ENCODE measurements at places on chromosomes 4 and X.

DNA sequence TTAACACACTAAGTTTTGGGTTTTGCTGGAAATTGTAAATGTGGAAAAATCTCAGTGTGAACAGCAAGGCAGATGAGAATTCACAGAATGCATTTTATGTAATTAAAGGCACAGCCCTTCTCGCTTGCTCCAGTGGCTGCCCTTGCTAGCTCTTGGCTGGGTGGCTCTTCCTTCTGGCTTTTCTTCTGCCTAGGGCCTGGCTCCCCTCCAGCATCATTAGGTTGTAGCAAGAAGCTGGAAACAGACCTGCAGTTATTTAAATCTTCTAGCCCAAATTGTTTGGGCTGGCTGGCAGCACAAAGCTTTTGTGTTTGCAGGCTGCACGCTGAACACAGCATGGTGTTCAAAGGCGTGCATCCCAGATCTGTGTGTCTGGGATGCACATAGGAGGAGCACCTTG is 56.5 kb downstream of the LIMCH1 start:
- no peak for DNase-seq

DNA sequence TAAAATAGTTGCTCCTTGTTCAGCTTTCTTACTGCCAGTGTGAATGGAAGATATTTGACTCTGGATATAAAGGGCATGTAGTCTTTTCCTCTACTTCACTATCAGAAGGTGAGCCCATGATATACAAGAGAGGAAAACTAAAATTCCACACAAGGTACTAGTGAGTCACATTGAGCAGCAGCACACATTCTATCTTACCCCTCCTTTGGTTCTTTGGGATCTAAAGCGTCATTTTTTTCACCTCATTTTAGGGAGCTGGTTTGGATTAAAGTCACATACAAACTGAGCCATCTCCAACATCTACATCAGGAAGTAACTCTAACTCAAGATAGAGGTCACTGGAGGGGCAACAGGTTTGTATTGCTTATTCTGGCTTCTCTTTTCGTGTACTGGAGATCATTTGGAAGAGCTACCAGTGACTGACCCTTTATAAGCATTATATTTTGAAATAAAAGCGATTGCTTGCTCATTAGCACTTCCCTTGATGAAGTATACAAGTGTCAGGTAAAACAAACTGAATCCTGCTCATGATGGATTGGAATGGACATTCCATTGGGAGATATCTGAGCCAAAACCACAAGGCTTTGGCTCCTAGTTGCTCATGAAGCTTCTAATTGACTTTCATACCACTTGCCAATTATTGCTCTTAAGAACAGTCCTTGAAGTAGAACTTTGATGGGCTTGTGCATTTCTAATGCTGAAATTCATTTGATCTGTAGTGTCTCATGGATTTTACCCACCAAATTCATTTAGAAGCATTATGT is 124.1 kb downstream of the SPCS3 start:
- no peak for DNase-seq

- DNase-seq, result no peak
Measured at GRCh38 chrX:138756234-138756633, 44.7 kb upstream of the FGF13 start.

DNA sequence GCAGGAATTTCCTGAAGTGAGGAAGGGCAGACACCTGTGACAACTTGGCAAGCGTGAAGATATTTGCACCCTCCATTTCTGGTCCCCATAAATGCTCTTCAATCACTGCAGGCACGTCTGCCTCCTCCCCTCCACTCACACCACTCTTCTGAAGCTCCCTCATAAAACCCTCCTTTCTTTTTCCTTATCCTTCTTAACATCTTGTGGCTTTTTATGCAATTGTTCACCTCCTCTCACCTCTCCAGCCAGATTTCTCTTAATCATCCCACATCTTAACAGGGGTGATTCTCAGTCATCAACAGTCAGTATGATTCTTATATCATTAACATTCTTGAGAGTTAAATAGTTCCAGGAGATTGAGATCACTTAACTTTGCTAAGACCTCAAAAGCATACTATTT is 277.4 kb downstream of the SPRY1 start:
- DNase-seq, result no peak

DNA sequence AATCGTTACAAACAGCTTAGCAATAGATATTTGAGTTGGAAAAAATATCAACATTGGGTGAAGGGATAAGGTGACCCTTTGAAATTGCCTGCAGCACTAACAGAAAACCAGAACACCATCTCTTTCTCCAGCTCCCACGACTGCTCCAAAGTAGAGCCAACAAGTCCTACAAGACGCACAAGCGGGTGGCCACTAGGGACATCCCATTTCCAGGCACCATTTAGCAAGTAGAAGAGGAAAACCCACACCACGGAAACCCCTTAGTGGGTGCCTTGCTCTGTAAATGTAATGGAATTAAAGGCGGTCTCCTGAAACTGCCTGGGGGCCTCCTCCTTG is 1.9 kb downstream of the ARHGAP6 start:
- no peak for DNase-seq

DNA sequence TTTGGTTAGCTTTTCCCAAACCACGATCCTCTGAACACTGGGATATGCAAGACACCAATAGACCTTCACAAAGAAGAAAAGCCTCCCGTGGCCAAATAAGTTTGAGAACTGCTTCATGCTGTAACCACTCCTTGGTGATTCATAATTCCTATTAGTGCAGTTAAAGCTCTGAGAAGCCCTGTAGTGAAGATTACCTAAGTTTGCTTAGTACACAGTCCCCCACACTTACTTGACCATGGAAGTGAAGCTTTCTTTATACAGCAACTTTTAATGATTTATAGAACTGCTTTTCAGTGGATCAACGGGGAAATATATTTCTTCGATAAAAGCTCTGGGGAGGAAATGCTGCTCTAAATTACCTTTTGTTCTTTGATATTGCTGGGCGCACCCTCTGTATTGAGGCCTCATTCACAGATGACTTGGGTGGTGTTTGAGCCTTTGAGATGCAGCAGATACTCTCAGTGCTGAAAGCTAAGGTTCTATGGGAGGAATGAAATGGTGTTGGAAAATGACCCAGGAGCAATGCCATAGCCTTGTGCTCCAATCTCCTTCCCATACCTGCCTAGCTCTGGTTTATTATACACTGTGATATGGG is 67.4 kb downstream of the CBLL2 start:
- no peak for DNase-seq

GRCh38 chrX:11941571-11941970 is 183.5 kb downstream of the MSL3 start:
- DNase-seq, result no peak

DNA sequence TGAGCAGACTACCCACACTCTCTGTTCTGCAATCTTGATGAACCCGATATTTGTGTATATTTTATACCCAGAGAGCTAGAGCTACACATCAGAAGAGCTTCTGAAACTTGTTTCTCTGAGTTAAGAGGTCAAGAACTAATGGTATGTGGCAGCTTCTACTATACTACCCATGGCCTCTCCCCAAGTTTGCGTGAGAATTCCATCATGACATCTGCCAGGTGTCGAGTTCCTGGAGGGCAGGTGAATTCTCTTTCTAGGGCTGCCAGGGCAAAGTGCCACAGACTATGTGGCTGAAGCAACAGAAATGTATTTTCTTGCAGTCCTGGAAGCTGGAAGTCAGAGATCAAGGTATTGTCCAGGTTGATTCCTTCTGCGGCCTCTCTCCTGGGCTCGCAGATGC is 4.4 kb downstream of the SORCS2 start:
- DNase-seq, result no peak

GRCh38 chrX:31213941-31214340 is 142.1 kb upstream of the FTHL17 start:
- DNase-seq, result no peak

DNA sequence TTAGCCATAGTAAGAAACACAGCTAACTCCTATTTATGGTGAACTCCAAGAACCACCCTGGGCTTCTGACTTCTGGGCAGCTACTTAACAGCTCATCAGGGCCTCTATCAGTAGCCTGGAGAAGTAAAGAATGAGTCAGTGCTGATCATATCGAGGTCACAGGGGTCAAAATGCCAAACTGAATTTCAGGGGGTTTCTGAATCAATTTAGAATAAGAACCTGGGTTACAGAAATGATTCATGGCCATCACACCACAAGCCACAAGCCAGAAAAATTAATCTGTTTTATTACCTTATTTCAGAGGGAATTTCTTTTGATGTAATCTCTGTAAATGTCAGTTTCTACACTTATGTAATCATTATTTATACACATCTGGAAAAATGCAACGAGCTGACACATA is 64.4 kb downstream of the CHST7 start:
- DNase-seq, result no peak

DNA sequence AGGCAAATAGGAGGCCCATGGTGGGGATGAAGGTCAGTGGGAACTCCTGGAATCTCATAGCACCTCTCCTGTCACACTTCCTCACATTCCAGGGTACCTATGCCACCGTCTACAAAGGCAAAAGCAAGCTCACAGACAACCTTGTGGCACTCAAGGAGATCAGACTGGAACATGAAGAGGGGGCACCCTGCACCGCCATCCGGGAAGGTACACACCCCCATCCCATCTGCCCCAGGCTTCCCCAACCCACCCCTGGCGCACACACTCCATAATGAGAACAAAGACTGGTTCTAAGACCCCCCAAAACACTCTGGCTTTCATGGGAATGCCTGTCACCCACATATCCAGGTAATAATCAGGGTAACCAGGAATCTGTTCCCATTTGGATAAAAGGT is 6.4 kb downstream of the CDK16 start:
- DNase-seq, result no peak

- DNase-seq, result no peak
Measured at GRCh38 chr4:165715989-165716388, 157.0 kb upstream of the TLL1 start.

- no peak for DNase-seq
Measured at GRCh38 chrX:137236837-137237236, 203.0 kb upstream of the GPR101 start.

DNA sequence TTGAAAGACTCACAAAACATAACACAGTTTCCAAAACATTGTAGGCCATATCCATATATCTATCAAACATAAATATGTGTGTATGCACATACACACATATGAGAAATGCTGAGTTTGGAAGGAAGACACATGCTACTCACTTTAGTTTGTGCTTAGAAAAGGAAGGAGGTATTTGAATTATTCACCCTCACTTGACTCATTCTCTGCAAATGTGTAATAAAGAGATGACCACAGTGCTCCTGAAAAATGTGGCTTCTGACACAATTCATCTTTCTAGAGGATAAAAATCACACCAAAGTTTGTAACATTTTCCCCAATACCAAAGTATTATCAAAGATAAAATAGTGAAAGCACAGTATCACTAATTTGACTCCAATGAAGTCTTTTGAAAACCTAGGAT is 950.1 kb downstream of the FAT4 start:
- no peak for DNase-seq

DNA sequence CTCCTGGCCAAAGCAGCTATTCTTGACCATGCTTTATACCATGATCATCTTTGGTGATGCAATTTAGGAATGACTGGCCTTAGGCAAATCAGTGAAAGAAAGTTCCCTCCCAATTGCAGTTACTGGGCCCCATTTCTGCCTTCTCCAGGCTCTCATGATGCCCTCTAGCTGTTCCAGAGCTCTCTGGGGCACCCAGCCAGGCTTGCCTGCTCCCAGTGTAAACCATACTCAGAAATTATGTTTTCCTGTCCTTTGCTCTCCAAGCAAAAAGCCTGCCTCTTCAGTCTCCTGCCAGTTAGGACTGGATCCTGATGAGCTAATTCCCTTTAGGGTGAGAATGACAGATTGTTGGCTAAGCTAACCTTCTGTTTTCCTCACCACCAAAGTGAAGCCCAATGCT is 85.3 kb upstream of the RBPJ start:
- DNase-seq, result no peak

DNA sequence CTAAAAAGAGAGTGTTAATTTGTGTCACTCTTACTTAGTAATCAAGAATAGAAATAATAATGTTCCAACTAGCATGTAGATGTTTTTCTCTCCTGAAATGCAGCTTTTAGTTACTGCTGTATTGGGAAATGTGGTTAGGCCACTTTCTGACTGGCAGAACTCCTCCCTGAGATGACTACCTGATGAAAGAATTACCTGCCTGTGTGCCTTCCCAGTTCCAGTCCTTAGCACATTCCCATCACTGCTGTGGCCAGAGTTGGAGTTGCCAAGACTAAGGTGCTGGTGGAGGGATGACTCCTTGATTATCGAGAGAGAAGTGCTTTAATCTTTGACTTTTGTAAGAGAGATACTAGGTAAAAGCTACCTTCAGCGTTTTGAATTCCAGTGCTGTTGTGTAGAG is 9.5 kb downstream of the GAB1 start:
- no peak for DNase-seq

DNA sequence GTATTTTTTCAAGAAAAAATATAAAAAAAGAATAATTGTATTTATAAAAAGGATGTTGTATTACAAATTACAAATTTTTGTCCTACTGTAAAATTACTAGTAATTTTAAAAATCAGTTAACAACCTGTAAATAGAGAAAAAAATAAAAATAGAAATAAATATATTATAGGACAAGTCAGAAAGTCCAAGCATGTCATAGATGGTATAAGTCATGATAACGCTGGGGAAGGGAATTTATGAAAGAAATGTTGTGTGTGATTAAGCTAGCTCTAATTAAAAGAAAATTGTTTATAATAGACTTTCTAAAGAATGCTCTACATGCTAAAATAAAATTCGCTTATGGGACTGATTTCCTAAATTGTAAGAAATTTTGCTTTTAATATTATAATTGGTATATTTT is 2329.9 kb downstream of the ARAP2 start:
- no peak for DNase-seq

DNA sequence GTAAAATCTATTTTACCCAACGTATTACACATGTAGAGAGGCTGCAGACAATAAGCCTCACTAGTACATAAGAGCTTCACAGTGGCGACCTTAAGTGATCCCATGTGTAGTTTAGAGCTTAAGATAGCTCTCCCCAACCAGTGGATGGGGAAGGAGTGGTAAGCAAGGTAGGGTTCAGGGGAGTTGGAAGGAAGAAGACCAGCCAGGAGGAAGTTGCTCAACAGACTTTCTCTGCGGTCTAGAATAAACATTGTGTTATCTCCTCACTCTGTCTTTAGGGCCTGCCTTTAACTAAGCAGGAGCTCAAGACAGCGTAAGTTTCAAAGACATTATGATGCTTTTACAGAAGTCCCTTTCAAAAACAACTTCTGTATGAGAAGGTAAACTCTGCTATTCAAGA is 16.8 kb downstream of the MEPE start:
- DNase-seq, result no peak

GRCh38 chr4:141179474-141180373 is 41.0 kb upstream of the ZNF330 start:
- no peak for DNase-seq

DNA sequence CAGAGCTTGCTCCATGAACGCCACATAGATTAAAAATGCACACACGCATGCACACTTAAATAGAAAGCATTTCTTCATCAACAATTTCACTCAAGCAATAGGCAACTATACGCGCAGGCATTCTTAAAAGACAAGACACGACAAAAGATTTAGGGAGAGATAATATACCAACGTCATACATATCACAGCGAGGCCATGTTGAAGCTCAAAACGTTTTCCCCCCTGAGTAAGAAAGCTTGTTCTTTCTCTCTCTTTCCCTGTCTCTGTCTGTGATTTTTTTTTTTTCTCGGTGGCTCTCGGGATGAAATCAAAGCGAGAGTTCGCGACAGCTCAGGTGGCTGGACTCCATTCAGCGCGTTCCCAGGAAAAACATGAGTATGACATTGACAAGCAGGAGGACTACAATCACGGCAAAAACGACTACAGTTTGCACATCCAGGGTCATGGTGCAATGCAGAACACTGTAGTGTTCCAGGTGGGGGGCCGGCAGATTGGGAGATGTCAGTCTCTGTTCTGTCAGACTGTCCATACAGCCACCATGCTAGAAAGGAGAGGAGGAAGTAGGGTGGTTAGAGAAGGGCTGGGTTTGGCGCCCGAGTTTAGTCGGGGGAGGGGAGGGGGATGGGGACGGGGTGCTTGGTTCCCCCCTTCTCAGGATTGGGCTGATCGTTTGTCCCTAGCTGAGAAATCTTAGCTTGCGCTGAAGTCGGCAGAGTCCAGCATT is 30.7 kb downstream of the ARHGEF9 start:
- no peak for DNase-seq

All from stimulated activated CD8-positive, alpha-beta memory T cell treated with anti-CD3 and anti-CD28 coated beads, Interleukin-7, amount 100 ng/mL, for 1 hour (primary cell).